ENCODE measurements at places on chromosomes 7 and 10. TPM values are rescaled to one million over a fixed set of nuclear protein-coding genes. Genes with fewer than 3 reads are reported as not detected.

Gene LMTK2
- 9.4 TPM for total RNA-seq

Gene MUC3A
- total RNA-seq: not detected

Gene C10orf95
- 0.28 TPM for total RNA-seq

Gene ZNF783
- total RNA-seq: 15.4 TPM

Gene TRIM50
- 0.32 TPM for total RNA-seq

Gene CYP3A4
- total RNA-seq: 4.8 TPM

Gene TAC1
- total RNA-seq: 1.3 TPM

GRCh38 chr10:73647211-73647874, 6.1 kb upstream of the MYOZ1 start:
- peaks cover 12% of the 10 kb centered on the region for H3K4me1 ChIP-seq
- peak overlapping the region; percentile 32 for H3K4me3 ChIP-seq
- DNase-seq: peak; percentile 71
- H3K36me3 ChIP-seq: no peaks in the 10 kb centered on the region
- H3K27ac ChIP-seq: no peak overlapping the region

- no peak overlapping the region for H3K4me3 ChIP-seq
- H3K4me1 ChIP-seq: no peaks in the 10 kb centered on the region
- no peaks in the 10 kb centered on the region for H3K27me3 ChIP-seq
- peaks cover 14% of the 10 kb centered on the region for H3K36me3 ChIP-seq
- H3K27ac ChIP-seq: no peak overlapping the region
- DNase-seq: no peak
These were observed 80.3 kb downstream of the MICU1 start for GRCh38 chr10:72545546-72545945.

GRCh38 chr7:134098072-134098471, 29.1 kb upstream of the LRGUK start:
- DNase-seq: no peak
- no peak overlapping the region for H3K4me3 ChIP-seq
- no peaks in the 10 kb centered on the region for H3K4me1 ChIP-seq
- no peaks in the 10 kb centered on the region for H3K27me3 ChIP-seq
- H3K36me3 ChIP-seq: no peaks in the 10 kb centered on the region

GRCh38 chr7:22125436-22125835, 179.7 kb upstream of the CDCA7L start:
- H3K4me1 ChIP-seq: peaks cover 3% of the 10 kb centered on the region
- H3K27ac ChIP-seq: no peak overlapping the region
- DNase-seq: no peak
- H3K27me3 ChIP-seq: peaks cover 6% of the 10 kb centered on the region
- no peaks in the 10 kb centered on the region for H3K36me3 ChIP-seq

GRCh38 chr7:142568435-142569097, 180.7 kb upstream of the PRSS1 start:
- no peak overlapping the region for H3K27ac ChIP-seq
- DNase-seq: no peak
- no peaks in the 10 kb centered on the region for H3K27me3 ChIP-seq
- H3K36me3 ChIP-seq: no peaks in the 10 kb centered on the region
- no peak overlapping the region for H3K4me3 ChIP-seq
- H3K4me1 ChIP-seq: no peaks in the 10 kb centered on the region

- H3K27ac ChIP-seq: peak overlapping the region; percentile 79
- DNase-seq: no peak
- no peaks in the 10 kb centered on the region for H3K4me1 ChIP-seq
- H3K36me3 ChIP-seq: no peaks in the 10 kb centered on the region
- no peak overlapping the region for H3K4me3 ChIP-seq
These were observed 3.1 kb upstream of the MACC1 start for GRCh38 chr7:20220293-20220761.

- H3K4me3 ChIP-seq: no peak overlapping the region
- H3K27me3 ChIP-seq: no peaks in the 10 kb centered on the region
- H3K27ac ChIP-seq: no peak overlapping the region
- peaks cover 7% of the 10 kb centered on the region for H3K36me3 ChIP-seq
- DNase-seq: no peak
- peaks cover 9% of the 10 kb centered on the region for H3K4me1 ChIP-seq
These were observed 53.8 kb downstream of the SGCE start for GRCh38 chr7:94602181-94602580.

DNA sequence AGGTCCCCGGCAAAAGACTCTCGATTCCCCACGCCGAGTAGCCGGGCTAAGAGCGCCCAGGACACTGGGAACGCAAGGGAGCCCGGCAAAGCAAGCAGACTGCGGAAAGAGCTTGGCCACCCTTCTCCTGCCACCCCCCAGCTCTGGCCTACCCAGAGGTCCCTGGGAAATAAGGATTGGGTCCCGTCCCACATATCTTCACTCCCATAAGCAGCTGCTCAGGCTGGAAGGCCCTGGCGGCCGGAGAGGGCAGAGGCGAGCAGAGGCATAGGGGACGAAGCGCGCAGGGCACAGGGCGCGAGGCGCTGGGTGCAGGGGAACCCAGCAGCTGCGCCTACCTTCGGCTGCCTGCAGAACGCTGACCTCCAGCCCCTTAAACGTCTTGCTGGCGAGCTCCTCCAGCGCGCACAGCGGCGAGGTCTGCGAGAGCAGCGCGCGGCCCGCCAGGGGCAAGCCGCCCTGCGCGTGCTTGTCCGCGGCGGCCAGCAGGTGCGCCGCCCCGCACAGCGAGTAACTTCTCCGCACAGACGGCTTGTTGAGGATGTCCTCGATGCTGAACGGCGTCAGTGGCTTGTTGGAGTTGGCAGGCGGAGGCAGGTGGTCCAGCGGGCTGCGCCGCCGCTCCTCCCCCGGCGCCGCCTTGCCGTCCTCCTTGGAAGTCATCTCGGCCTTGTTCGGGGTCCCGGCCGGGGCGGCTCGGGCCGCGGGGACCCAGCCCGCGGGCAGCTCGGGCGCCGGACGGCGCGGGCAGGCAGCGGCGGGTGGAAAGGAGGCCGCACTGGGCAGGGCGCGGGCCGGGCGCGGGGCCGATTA, 904 bp downstream of the LBX1 start:
- DNase-seq: no peak
- no peaks in the 10 kb centered on the region for H3K36me3 ChIP-seq
- peaks cover 33% of the 10 kb centered on the region for H3K4me1 ChIP-seq
- no peak overlapping the region for H3K27ac ChIP-seq

GRCh38 chr10:24762161-24762924, 38.7 kb upstream of the ARHGAP21 start:
- no peak for DNase-seq
- no peaks in the 10 kb centered on the region for H3K36me3 ChIP-seq
- no peaks in the 10 kb centered on the region for H3K4me1 ChIP-seq
- H3K27ac ChIP-seq: no peak overlapping the region
- no peaks in the 10 kb centered on the region for H3K27me3 ChIP-seq
- H3K4me3 ChIP-seq: no peak overlapping the region

DNA sequence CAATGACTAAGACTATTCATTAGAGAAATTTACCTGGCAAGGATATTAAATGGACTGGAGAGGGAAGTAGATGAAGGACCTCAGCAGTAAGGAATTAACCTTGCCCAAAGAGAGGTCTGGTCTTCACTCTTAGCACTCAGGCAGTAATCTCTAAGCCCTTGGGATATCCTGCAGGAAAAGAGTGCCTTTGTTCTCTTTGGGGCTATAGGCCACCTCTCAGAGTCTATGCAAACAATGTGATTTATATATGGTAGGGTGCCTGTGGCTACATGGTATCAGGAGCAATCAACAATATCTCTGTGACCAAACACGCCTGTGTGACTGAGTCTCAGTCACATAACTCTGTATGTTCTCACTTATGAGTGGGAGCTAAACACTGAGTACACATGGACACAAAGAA, 154.7 kb upstream of the CDK1 start:
- H3K4me3 ChIP-seq: no peak overlapping the region
- no peak overlapping the region for H3K27ac ChIP-seq
- no peaks in the 10 kb centered on the region for H3K27me3 ChIP-seq
- H3K4me1 ChIP-seq: no peaks in the 10 kb centered on the region
- H3K36me3 ChIP-seq: no peaks in the 10 kb centered on the region

DNA sequence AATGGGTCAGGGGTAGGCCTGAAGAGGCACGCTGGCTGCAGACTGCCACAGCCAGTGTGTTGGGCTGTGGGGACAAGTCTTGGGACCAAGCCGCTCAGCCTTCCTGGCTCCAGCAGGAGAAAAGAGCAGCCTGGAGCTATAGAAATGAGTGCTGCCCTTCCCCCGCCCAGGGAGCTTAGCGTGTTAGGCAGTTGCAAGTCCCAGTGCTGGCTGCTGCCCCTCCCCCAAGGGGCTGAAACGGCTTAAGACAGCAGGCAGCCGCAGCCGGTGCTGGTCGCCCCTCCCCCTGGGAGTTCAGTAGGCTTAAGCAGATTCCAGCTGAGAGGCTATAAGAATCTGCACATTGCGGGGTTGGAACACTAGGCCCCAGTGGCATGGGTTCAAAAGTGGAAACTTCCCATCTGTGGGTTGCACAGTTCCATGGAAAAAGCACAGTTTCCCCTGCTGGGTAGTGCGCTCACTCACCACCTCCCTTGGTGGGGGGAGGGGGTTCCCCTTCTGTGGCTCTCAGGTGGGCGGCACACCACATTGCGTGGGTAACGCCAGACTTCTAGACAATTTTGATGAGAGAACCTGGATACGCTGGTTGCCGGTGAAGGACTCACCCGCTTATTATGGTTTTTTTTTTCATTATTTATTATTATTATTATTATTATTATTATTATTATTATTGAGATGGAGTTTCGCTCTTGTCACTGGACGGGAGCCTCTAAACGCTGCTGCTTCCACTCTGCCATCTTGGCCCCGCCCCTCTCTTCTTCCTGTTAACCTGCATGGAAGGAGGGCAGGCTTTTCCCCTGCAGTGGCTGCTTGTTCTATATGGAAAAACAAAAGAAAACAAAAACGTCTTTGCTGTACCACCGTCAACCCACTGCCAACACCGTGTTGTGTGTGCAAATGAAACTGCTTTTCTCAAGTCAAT, 151.1 kb downstream of the CXCL12 start:
- H3K27me3 ChIP-seq: no peaks in the 10 kb centered on the region
- H3K4me1 ChIP-seq: no peaks in the 10 kb centered on the region
- no peak overlapping the region for H3K27ac ChIP-seq
- H3K4me3 ChIP-seq: no peak overlapping the region
- no peak for DNase-seq
- no peaks in the 10 kb centered on the region for H3K36me3 ChIP-seq

- H3K4me3 ChIP-seq: no peak overlapping the region
- no peak overlapping the region for H3K27ac ChIP-seq
- no peak for DNase-seq
- no peaks in the 10 kb centered on the region for H3K36me3 ChIP-seq
- H3K27me3 ChIP-seq: peaks cover 16% of the 10 kb centered on the region
These were observed 143.4 kb downstream of the CCDC71L start for GRCh38 chr7:106517508-106517907.

GRCh38 chr10:24495666-24496460, 227.8 kb downstream of the ARHGAP21 start:
- no peaks in the 10 kb centered on the region for H3K36me3 ChIP-seq
- peak overlapping the region; percentile 11 for H3K27ac ChIP-seq
- peaks cover 4% of the 10 kb centered on the region for H3K4me1 ChIP-seq

- H3K36me3 ChIP-seq: no peaks in the 10 kb centered on the region
- no peaks in the 10 kb centered on the region for H3K27me3 ChIP-seq
- H3K4me1 ChIP-seq: no peaks in the 10 kb centered on the region
- H3K4me3 ChIP-seq: no peak overlapping the region
These were observed 78.1 kb upstream of the RET start for GRCh38 chr10:42998481-42999384.

DNA sequence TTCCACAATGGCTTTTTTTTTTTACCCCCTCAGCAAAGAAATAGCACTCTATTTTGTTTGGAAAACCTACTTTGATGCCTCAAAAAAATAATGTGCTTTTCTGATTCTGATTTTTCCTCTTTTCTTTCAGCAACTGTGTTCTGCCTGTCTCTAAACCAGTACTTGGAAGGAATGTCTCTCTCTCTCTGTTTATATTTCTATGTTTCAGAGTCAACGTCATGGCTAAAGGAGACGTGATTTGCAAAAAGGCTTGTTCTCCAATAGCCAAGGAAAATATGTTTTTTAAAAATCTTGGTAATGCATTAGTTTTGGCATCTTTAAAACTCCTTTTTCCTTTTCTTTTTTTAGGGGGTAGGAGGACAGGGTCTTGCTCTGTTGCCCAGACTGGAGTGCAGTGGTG, 56.0 kb upstream of the SDK1 start:
- no peak overlapping the region for H3K4me3 ChIP-seq
- no peaks in the 10 kb centered on the region for H3K4me1 ChIP-seq
- no peak for DNase-seq
- H3K36me3 ChIP-seq: no peaks in the 10 kb centered on the region

DNA sequence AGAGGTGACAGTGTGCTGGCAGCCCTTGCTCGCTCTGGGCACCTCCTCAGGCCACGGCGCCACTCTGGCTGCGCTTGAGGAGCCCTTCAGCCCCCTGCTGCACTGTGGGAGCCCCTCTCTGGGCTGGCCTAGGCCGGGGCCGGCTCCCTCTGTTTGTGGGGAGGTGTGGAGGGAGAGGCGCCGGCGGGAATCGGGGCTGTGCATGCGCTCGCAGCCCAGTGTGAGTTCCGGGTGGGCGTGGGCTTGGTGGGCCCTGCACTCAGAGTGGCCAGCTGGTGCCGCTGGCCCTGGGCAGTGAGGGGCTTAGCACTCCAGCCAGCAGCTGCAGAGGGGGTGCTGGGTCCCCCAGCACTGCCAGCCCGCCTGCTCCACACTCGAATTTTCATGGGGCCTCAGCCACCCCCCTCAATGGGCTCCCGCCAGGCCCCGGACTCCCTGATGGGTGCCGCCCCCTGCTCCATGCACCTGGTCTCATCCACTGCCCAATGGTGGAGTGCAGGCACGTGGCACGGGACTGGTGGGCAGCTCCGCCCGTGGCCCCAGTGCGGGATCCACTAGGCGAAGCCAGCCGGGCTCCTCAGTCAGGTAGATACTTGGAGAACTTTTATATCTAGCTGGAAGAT, 96.7 kb upstream of the BET1 start:
- no peaks in the 10 kb centered on the region for H3K36me3 ChIP-seq
- no peak overlapping the region for H3K4me3 ChIP-seq
- H3K4me1 ChIP-seq: peaks cover 6% of the 10 kb centered on the region
- no peak for DNase-seq
- no peaks in the 10 kb centered on the region for H3K27me3 ChIP-seq
- H3K27ac ChIP-seq: no peak overlapping the region

Measured in adrenal gland (tissue), 19 donors.